Cortex of kidney (tissue), 1 donor: ENCODE measurements at places on chromosomes 3 and 15.

- DNase-seq, result no peak
These were observed 401.4 kb downstream of the TBL1XR1 start for GRCh38 chr3:176795891-176796290.

DNA sequence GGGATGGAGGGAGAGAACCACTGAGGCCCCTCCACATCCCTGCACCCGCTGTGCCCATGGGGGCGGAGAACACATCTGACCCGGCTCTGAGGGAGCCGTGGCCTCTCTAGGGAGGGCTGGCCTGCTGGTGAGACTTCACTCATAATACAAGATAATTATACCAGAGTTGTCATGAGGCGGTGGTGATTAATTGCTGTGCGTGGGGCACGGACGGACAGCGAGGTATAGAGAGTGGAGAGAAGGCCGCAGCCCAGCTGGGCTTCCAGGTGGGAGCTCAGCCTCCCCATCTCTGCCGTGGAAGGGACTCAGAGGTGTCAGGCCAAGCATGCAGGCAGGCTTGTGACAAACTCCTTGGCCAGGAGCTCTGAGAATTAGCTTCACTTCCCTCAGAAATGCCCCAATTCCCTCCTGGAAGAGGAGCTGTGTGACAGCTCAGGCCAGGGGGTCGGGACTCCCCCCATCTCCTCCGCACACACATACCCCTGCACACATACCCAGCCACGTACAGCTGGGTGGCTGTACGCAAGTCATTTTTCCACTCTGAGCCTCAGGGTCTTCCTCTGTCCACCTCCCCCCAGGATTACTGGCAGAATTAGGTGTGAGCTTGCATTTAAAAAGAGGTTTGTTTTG lies 6.0 kb upstream of the GATA2 start:
- DNase-seq, result no peak

DNA sequence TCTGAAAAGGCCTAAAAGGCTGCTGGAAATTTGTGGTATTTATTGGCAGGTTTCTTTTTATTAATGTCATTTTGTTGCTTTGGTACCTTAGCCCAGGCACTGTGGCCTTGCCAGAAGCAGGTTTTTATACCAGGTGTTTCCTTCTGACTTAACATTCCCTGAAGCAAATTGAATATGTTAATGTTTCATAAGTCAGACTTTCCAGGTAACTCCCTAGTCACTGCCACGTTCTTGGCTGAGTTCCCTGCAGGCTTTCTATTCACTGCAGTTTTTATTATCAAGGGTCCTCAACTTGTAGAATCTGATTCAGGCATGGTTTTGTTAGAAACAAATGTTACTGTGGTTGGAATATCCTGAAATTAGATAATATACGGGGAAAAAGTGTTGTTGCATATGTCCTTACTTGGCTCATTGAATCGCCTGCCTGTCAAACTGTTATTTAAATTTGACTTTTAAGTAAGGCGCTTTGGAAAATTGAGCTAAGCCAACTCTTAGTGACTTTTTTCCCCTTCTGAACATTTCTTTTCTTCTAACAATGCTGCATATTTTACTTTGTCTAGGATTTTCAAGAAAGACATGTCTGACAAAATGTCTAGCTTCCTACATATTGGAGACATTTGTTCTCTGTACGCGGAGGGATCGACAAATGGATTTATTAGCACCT lies 22.9 kb downstream of the ITPR1 start:
- DNase-seq, result no peak

GRCh38 chr3:197491923-197492664 lies 63.7 kb downstream of the BDH1 start:
- no peak for DNase-seq

DNA sequence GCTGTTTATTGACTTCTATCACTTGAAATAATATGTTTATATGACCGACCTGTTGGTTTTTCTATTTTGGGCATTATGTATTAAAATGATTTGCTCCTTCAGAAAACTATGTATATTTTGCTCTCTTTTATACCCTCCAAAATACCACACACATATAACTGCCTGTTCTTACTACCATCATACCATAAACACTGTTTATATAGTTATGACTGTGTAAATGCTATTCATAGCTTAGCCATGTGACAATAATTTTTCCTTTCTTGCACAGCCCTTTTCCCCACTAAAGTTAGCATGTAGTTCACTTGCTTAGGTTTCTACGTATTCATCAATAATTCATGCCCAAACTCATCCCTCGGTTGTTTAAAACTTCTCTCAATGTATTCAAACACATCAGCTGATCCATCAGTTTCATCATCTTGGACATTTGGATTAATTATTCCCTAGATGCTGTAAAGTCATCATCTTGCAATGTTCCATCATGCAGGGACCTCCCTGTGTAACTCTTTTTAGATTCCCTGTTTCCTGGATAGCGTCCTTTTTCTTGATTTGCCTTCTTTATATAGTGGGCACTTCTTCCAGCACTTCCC lies 8.2 kb upstream of the RYK start:
- no peak for DNase-seq

GRCh38 chr3:71600646-71601288 lies 17.2 kb upstream of the FOXP1 start:
- no peak for DNase-seq
